Activated T-helper 1 cell treated with Interleukin-2 at 50 U/mL for 16 hours (primary cell): ENCODE measurements at places on chromosomes 1 and 21.

DNA sequence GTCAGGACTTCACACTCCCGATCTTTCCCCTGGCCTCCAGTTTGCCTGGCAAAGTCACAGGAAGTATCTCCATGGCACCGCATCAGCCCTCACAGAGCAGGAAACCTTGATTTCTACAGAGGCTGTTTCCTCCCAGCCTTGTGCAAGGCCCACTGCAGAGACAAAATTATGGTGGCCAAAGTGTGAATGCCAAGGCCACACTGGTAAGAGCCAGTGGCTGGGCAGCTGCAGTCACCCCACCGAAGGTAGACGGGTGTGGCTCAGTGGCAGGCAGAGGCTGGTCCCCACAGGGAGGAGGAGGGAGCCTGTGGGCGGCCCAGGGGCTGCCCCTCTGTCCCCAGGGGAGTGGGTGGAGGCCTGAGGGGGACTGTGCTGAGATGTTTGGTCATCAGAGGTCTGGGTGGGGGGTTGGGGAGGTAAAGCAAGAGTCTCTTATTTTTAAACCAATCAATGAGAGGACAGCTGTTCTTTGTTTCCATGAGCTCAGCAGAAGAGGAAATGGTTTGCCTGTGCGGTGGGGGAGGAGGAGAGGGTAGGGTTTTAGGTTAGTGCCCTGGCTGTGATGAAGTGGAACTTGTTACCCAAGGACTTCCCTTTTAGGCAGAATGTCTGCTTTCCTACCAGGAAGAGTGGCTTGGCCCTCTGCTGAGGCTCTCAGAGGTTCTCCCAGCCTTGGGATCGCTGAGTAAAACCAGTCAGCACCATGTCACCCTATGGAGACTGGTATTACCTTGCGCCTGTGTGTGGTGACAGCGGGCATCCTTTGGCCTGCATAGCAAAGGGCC lies 18.0 kb upstream of the BTG2 start:
- peak; percentile 61 for DNase-seq

DNA sequence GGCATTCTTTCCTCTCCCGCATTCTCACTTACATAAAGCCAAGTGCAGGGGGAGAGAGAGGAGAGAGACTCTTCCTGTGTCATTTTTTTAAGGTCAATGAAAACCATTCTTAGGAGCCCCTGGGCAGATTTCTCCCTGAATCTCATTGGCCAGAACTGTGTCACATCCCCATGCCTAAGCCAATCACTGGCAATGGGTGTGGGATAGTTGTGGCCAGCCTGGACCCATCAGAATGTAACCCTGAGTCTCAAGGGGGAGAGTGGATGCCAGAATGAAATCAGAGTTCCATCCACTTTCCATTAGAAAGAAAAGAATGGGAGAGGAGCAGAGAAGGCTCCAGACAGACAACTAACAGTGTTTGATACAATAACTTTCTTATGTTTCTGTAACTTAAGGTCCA lies 31.2 kb upstream of the COQ8A start:
- no peak for DNase-seq

- DNase-seq, result no peak
These were observed 46.9 kb upstream of the PRRC2C start for GRCh38 chr1:171438441-171438840.

GRCh38 chr1:9449110-9449627 lies 90.1 kb upstream of the SLC25A33 start:
- no peak for DNase-seq

DNA sequence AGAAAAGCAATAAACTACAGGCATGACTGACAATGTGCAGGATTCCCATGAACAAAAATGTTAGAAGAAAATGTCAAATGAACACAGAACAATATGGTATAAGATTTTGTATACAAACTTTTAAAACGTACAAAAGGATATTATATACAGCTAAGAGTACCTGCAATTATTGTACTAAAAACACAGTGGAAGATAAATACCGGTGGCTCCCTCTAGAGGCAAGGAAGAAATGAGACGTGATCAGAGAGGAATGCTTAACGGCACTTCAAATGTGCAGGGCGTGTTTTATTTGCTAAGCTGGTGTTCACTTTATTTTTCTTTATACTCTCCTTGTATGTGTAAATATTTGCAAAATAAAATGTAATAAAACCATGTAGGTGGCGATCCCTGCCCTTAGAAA lies 191.8 kb upstream of the SAMSN1 start:
- no peak for DNase-seq

- no peak for DNase-seq
These were observed 10.6 kb upstream of the RALGPS2 start for GRCh38 chr1:178714453-178714852.

GRCh38 chr1:63836830-63837229 lies 63.0 kb downstream of the ROR1 start:
- no peak for DNase-seq

- DNase-seq, result no peak
These were observed 206.5 kb downstream of the TNR start for GRCh38 chr1:175536921-175537320.

- DNase-seq, result no peak
These were observed 501.9 kb upstream of the USP24 start for GRCh38 chr1:55717111-55717510.

DNA sequence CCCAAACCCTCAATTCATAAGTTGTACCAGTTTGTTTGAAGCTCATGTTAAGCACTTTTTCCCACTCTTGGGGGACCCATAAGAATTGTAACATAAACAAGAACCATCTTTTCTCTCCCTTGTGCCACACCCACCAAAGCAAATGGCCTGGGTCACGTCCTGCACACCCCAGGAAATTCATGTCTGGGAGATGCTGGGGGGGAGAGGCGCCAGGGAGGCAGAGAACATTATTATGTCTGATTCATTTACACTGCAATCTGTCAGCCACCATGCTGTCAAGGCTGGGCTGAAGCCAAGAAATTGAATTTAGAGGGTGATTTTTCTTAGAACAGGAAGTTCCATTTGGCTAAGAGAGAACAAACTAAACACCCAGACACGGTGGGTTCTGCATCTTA lies 37.2 kb upstream of the IPO9 start:
- DNase-seq, result no peak

DNA sequence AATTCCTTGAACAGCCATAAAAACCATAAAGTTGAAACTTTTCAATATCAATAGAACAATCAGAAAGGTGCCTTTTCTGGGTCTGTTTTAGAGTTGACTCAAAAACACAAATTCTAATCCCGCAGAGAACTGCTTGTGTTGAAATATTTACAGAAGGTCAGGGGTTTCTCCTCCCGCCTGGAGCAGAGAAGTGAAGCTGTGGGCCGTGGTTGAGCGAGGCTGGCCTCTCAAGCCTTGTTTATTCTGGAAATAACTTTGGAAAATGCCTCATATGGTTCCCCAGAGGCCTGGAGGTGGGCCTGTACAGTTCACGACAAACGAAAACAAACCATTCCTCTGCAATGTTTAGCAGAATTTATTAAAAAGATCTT lies 90.8 kb upstream of the ERRFI1 start:
- no peak for DNase-seq

DNA sequence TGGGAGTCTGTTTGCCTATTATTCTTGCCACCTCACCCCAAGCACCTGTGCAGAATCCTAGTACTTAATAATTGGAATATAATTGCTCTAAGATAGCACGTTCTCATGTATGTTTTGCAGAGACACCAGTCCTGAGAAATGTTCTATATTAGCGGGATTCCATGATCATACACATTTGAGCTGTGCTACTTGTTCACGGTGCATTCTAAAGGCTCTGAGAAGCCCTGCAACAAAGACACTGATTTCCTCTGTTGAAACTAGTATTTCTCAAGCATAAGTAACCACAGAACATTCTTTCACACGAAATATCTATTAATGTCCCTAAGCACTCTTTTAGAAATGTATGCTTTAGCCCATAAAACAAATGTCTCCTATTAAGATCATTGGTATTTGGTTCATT lies 109.4 kb downstream of the BARHL2 start:
- DNase-seq, result no peak

GRCh38 chr1:109290998-109291397 lies 8.1 kb upstream of the PSRC1 start:
- DNase-seq, result no peak

GRCh38 chr1:59978511-59978910 lies 51.9 kb upstream of the CYP2J2 start:
- no peak for DNase-seq

DNA sequence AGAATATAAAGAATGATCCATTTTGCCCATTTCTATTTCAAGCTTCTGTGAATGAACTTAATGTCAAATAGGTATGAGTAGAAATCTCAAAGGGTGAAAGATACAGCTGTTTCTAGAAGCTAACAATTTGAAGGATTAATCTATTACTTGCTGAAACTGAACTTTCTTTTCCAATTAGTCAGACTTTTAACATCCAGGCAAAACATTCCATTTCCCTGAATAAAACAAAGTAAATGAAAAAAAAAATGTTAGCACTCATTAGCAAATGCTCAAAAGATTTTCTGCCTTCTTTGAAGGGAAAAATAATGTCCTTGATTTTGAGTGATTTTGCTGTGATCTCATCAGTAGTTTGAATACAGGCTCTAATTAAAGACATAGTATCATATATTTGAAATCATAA lies 447.6 kb upstream of the PRMT6 start:
- no peak for DNase-seq

DNA sequence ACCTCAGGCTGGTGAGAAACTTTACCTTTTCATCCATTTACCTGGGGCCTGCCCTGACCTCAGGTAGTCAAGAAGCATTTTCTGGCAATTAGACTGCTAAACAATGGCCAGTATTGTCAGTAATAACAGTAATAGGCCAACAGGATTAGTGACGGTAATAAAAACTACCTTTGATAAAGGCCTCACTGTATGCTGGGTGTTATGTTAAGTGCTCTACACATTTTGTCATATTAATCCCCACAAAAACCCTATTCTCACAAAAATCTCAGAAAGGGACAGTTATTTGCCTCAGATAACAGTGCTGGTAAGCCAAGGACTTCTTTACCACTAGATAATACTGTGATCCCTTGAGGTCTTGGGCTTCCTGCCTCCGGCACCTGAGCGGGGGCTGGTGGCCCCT lies 191.4 kb downstream of the FOXD2 start:
- no peak for DNase-seq

GRCh38 chr21:21731626-21732025 lies 733.4 kb downstream of the NCAM2 start:
- DNase-seq, result no peak

DNA sequence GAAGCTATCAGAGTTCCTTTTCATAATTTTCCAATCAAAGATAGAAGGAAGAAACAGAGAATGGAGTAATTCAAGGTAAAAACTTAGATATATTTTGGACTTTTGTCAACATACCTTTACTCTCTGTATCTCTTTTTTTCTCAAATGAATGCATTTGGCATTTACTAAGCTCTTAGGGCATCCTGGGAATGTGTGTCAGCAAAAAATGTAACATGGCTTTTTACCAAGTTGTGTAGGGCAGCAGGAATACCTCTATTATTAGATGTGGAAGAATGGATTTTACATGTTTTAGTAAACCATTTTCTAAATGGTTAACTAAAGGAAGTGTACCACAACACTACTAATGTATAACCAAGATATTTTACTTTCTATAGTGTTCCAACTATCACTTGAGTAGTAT lies 4.2 kb upstream of the COL11A1 start:
- no peak for DNase-seq

GRCh38 chr1:228737601-228738041 lies 2.3 kb downstream of the RHOU start:
- DNase-seq, result no peak

DNA sequence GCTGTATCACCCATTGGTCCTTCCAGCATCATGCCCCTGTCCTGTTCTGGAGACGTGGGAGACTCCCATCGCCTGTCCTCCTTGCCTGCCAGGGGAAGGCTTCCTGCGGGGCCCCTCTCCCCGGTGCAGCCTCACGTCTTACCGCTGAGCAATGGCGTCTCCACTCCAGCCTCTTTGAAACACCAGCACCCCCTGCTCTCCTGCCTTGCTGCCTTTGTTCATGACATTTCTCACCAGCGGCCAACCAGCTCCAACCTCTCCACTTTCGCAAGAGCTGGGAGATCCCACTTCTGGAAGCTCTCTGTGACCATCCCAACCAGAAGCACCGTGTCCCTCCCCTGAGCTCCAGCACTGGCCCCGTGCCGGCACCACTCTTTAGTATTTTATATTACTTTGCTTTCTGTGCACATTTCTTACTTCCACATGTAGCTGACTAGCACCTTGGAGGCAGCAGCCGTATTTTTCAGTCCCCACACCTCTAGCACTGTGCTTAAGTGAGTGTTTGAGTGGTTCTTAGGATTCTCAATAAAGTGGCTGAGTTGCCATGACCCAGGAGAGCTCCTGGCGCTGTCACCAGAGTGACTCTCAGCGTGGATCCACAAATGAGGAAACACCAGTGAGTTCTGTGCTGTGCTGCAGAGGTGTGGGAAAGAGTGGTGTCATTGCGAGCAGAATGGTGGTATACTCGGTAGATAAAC lies 83.5 kb downstream of the ATP5PO start:
- DNase-seq, result no peak

- DNase-seq, result no peak
These were observed 57.5 kb downstream of the DIPK1A start for GRCh38 chr1:92903765-92904164.

DNA sequence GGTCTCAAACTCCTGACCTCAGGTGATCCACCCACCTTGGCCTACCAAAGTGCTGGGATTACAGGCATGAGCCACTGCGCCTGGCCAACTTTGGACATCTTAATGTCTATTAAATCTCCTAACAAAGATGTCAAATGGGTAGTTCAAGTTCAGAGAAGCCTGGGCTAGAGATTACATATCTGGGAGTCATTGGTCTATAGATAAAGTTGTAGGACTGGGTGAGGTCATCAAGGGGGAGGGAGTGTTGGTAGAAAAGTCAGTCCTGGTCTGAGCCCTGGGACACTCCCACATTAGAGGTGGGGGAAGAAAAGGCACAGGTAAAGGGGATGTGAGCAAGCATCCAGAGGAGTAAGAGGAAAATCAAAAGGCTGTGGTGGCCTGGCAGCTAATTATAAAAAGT lies 6.6 kb downstream of the UBIAD1 start:
- no peak for DNase-seq

DNA sequence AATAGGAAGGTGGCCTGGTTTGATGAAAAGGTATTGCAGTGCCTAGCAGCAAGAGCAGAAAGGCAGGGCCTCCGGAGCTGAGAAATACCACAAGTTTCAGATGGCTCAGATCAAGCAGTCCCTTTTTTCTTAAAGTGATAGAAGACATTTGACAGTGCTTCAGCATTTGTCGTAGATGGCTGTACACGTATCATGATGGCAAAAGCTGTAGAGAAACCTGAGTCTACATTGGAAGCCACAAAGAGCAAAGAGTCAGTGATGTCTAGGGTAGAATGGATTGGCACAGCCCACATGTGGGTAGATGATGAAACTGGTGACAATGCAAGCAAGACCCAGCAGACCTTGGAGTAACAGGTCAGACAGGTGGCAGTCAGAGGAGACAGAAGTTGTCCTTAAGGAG lies 101.3 kb upstream of the ARTN start:
- no peak for DNase-seq

DNA sequence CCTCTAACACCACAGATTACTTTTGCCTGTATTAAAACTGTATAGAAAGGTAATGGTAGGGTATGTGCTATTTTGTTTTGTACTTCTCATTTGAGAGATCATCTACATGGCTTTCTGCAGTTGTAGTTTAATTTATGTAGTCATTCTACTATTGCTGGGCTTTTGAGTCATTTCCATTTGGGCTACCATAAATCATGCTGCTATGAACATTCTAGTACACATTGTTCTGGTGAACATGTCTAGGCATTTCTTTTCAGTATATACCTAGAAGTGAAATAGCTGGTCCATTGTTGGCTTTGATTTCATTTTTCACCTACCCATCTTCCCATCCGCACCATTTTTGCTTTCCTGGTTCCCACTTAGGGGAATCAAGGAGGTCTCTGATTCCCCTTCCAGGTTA lies 18.7 kb downstream of the EDN2 start:
- no peak for DNase-seq
